ENCODE measurements at places on chromosomes 6 and 20.

DNA sequence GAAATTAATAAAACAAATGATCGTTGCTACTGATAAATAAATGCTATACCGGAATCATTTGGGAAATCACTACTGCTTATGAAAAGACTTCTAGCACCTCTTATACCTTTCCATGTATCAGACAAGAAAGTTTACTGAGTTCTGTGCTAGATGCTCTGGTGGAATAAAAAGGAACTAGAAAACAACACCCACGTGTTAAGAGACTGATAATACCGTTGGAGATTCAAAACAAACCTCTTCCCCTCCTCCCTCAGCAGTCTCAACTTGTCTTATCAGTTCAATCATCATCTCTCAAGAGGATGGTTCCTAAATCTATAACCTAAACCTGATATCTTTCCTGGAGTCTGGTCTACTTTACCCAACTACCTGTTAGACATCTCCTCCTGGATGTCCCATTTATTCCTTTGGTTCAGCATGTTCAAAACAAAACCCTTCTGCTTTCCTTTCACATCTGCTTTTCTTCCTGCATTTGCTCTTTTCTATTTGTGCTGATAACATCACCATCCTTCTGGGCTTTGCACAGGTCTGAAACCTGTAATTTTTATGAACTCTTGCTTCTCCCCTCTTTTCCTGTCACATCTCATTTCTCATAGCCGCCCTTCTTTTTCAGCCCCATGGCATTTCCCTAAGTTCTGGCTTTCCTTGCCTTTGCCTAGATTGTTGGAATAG, 122.2 kb downstream of the COL19A1 start:
- no peak for DNase-seq

GRCh38 chr6:68695838-68696237, 60.8 kb downstream of the ADGRB3 start:
- no peak for DNase-seq

GRCh38 chr6:167733740-167734661, 92.7 kb upstream of the AFDN start:
- DNase-seq = no peak

- no peak for DNase-seq
Observed at GRCh38 chr6:170440437-170440836, 112.7 kb downstream of the PSMB1 start.

GRCh38 chr6:168848797-168849196, 404.8 kb downstream of the THBS2 start:
- DNase-seq = no peak

DNA sequence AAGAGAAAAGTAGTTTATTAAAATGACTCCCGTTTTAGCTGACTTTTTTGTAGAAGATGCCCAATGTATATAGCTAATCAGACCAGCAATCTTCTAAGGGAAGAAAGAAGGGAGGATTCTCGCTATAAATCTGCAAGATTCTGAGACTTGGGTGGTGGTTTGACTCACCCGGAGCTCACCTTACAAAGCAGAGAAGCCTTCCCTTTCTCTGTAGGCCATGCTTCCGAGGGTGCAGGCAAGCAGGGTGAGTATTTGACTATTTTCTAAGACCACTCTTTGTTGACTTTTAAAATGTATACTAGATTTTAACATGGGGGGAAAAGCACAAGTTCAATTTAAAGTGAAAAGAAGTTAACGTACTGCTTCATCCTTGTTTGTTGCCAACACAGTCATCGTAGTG, 2.7 kb downstream of the OLIG3 start:
- DNase-seq = no peak

DNA sequence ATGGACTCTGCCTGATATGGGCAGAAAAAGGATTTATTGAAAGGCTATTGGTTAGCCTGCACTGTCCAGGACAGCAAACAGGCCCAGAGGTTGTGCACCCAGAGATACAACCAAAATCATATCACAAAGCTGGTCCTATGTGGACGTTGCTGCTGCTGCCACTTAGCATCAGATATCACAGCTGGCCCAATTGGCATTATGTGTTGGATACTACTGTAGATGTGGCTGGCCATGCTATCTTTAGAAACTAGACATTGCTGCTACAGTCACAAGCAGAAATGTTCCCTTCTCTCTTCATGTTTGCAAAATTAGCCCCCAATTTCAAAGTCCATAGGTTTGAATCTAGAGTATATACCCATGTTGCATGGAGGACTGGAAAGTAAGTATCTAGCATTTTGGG, 42.2 kb upstream of the CEP85L start:
- DNase-seq = no peak

GRCh38 chr6:140566781-140567277, 1192.4 kb upstream of the CITED2 start:
- DNase-seq = no peak

- DNase-seq = no peak
Observed at GRCh38 chr20:9510911-9511310, 3.5 kb upstream of the LAMP5 start.
